ENCODE measurements at places on chromosomes 4 and X.

DNA sequence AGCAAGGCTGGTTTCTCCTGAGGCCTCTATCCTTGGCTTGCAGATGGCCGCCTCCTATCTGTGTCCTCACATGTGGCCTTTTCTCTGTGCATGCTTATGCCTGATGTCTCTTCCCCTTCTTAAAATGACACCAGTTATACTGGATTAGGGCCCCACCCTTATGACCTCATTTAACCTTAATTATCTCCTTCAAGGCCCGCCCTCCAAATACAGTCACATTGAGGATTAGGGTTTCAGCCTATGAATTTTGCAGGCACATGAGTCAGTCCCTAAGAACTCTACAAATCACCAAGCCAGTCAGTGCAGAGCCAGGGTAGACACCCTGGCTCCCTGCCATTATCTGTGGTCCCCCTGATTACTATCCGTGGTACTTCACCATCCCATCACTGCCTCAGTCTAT, 51.6 kb downstream of the MAML3 start:
- no peak for DNase-seq

DNA sequence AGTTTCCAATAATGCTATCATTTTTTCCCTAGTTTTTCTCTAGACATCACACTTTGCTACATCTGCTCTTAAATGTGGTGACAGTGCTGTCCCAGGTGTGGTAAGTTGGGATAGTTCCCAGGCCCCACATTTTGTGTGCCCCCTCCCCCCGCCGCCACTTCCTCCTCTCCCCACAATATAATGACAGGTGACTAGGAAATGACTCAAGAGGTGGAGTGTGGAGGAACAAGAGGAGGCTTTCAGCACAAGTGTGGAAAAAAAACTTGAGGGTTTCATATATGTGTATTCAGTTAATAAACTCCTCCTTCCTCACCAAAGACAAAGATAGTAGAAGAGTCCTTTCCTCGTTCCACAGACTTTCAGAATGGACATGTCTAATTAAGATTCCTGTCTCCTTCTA, 18.3 kb upstream of the IL21 start:
- no peak for DNase-seq

- DNase-seq: no peak
Observed at GRCh38 chr4:142128529-142128928, 492.1 kb downstream of the IL15 start.

- DNase-seq: no peak
Observed at GRCh38 chrX:17964871-17965270, 103.8 kb upstream of the RAI2 start.

- DNase-seq: no peak
Observed at GRCh38 chr4:83356899-83357661, 22.4 kb upstream of the HPSE start.

DNA sequence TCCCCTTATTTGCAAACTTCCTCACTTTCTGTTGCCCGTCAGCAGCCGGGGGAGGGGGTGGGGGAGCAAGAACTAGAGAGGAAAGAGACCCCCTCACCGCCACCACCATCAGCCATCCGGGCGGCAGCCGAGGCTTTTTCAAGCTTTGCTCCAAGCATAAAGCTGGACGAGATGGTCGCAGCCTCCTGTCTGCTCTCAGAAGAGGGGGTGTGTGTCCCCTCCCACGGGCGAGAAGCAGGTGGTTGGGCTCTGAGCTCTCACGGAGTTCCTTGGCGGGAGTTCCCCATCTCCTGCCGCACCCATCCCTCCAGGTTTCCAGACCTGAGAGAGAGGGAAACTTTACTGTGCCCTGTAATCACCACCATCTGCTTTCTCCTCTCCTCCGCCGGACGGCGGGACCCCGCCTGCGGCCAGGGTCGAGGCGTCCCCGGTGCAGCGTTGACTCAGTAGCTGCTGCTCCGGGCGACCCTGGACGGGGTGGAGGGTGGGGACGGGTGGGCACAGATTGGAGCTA, 4.7 kb upstream of the ARX start:
- no peak for DNase-seq

DNA sequence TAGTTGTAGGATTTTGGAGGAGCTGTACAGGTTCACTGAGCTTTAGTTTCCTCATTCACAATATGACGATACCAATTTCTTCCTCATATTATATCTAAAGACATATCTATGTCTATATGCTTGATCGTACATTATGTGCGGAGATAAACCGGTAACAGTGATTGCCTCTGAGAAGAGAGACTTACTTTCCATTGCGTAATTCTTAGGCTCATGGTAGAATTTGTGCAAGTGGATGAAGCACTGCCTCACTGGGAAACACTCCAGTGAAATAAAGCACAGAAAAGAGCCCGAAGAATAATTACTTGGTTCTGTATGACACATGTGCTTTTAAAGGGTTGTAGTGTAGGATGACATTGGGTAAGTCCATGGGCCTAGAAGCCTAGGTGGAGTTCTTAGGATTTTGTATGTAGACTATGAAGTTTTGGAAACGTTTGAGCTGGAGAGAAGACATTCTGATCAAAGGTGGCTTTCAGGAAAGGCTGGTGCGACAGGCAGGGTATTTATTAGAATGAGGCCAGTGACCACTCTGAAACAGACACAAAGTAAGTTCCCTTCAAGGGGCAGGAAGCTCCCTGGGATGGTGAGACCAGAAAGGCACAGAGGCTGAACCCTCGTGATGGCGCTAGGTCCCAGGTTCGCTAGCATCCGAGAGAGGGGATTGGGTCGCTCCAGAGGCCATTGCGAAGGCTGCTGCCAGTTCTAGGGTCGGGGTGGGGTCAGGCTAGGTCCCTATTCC, 649 bp upstream of the VBP1 start:
- no peak for DNase-seq

DNA sequence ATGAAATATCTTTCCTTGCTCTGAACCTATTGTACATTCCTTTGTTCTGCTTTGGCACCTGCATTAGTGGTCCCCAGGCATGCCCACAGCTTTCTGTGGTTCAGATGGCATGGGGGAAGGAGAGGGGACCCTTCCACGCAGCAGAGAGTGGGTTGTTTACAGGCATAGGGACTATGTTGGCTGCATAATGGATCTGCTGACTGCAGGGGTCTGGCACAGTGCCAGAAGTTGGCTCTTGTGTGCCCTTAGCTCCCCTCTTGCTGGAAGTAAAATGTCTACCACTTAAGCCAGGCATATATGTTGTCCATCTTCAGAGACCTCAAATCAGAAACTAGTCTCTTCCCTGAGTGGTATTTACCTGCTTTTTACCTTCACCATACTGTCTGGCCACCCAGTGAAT, 651.9 kb upstream of the PCDH7 start:
- DNase-seq: no peak

- DNase-seq: no peak
Observed at GRCh38 chrX:71550578-71550977, 17.7 kb downstream of the OGT start.

GRCh38 chrX:3379111-3379510, 32.7 kb upstream of the MXRA5 start:
- DNase-seq: no peak

DNA sequence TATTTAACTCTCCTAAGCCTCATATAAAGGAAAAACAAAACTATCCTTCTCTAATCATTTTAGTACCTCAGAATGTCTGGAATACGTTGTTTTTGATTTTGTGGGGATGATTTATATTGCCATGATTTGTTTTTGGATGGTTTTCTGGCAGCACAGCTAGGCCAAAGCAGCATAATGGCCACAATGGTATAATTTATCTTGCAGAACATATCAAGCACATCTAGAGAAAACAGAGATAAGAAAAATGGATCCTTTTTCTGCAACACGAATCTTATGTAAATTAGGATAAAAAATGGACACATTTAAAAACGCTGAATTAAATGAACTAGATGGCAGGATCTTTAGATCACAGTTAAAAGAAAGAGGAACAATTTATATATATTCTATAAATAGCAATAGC, 269.9 kb upstream of the FAT4 start:
- DNase-seq: no peak

- no peak for DNase-seq
Observed at GRCh38 chr4:170229006-170229405, 139.2 kb upstream of the AADAT start.

- DNase-seq: no peak
Observed at GRCh38 chr4:189656641-189657040, 284.0 kb upstream of the FRG1 start.

DNA sequence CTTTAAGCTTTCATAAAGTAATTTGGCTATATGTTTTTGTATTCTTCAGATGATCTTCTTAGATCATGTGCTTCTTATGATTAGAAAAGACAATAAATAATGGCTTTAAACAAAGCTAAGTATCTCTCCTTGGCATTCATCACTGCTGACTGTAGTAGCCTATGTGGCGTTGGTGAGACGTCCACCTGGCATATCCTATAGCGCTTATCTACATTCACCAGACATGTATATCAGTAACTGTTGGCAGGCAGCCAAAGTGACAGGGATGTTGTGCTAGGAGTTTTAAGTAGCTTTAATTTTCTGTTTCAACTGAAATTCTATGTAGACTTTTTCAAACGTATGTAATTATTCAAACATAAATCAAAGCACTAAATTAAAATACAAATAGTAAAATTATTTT, 276.4 kb downstream of the IL15 start:
- DNase-seq: no peak

- no peak for DNase-seq
Observed at GRCh38 chr4:40055863-40056715, 561 bp upstream of the N4BP2 start.

GRCh38 chr4:69056150-69056549, 40.1 kb upstream of the UGT2B7 start:
- no peak for DNase-seq

- DNase-seq: no peak
Observed at GRCh38 chrX:63428348-63428747, 77.2 kb upstream of the SPIN4 start.

DNA sequence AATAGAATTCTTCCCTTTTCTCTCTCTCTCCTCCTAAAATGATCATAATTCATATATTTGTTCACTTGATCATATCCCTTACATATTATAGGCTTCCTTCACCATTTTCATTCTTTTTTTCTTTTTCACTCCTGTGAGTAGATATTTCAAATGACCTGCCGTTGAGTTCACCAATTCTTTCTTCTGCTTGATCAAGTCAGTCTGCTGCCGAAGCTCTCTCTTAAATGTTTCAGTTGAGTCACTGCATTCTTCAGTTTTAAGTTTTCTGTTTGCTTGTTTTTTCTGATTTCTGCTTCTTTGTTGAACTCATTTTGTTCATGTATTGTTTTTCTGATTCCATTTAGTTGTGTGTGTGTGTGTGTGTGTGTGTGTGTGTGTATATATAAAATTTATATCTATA, 354.3 kb downstream of the GPAT3 start:
- no peak for DNase-seq

GRCh38 chrX:13752141-13752540, 17.6 kb downstream of the OFD1 start:
- DNase-seq: no peak

DNA sequence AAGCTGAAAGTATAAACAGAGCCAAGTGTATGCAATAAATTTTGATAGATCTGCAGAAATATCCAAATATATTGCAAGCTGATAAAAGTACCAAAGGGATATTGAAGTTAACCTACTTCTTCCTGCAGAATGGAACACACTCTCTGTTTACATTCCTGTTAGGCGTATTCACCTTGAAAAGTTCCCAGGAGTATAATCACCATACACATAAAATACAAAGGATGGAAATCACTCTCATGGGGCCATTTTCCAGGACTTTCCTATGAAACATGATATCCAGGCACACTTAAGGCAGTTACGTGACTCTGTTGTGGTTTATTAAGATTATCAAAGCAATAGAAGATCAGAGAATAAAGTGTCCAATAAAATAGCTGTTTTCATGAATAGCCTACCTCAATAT, 1142.3 kb downstream of the NLGN4X start:
- DNase-seq: no peak

DNA sequence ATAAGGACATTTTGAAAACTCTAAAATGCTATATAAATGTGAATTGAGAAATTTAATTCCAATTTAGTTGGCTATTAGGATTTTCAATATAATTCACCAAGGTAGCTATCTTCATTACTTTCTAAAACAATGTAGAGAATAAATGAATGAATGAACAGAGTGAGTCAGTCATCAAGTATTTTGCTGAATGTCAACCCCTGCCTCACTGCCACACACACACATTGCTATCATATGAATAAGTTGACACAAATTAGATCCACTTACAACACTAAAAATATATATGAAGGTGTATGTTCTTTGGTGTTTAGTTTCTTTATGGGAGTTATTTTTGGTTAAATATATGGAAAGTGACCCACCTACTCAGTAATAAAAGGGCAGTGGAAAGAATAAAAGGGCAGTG, 141.4 kb upstream of the SMIM10 start:
- no peak for DNase-seq

DNA sequence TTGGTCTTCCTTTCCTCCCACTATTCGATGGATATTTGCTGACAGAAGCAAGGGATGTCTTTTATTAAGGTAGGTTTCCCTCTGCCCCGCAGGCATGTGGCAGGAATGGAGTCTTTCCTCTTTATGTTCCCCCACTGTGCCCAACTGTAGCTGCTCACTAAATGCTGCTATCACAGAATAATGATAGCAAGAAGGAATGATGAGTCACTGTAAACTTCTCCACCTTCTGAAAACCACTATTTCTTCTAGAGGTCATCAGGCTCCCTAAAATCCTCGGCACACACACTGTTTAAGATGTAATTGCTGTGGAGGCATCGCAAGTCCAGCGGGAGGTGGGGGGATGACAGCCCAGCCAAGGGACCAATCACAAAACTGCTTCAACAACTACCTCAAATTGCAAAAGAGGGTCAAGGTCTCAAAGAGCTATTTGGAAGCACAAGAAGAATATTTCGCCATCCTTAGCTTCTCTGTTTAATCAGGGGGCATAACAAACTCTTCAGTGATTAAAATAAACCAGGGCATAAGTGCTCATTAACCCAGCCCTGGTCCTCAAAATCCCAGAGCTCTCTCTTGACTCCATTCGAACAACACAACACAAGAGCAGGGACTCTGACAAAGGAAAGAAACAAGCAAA, 13.9 kb downstream of the QDPR start:
- DNase-seq: no peak

GRCh38 chrX:22109442-22109841, 77.3 kb downstream of the PHEX start:
- no peak for DNase-seq

DNA sequence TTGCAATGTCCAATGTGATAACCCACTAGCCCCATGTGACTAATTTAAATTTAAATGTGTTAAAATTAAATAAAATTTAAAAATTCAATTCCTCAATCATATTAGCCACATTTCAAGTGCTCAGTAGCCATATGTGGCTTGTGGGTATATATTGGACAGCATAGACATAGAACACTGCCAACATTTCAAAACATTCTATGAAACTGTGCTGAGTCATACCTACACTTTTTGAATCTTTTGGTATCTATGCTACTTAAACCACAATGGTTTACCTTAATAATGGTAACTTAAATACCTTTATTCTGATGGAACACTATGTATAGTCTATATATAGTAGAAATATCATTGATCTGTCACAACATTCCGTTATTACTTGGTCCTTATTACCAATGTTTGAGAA, 223.4 kb upstream of the ATOH1 start:
- DNase-seq: no peak

DNA sequence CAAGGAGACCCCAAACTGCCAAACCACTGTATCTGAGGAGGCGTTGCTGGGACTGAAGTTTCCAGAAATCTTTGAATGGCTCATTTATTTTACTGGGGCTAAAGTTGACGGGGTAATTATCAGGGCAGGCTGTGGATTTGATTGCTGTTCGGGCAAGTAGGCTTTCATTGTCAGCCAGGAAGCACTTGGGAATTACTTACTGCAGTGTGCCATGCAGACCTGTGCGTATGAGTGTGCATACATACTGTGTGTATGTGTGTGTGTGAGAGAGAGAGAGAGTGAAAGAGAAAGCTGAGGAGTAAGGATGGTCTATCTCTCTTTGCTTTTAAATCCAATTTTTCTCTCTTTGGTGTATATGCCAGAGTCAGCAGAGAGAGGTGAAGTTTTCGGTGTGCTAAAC, 122.7 kb downstream of the NPNT start:
- DNase-seq: no peak

All from amygdala (tissue), 56 donors.